ENCODE measurements at places on chromosomes 3 and 15.

DNA sequence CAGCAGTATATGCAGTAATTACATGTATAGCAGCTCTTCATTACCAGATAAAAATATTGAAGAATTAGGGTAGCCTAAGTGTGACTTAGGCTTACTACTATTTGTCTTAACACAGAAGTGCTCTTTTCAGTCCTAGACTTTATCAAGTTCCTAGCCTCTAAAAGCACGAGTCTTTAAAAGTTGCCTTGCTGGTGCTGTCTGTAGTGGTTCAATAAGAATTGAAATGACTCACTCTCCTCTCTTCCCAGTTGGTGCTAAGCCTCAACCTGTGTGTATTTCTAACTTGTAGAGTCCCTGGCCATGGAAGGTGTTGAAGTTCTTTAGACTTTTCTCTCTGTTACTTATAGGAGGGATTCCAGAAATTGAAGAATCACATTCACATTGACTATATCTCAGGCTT lies 395.4 kb upstream of the THRB start:
- DNase-seq, result no peak

- no peak for DNase-seq
Observed at GRCh38 chr3:139533781-139534454, 5.6 kb downstream of the RBP1 start.

GRCh38 chr3:184600685-184601377 lies 39.2 kb downstream of the EPHB3 start:
- DNase-seq, result no peak

DNA sequence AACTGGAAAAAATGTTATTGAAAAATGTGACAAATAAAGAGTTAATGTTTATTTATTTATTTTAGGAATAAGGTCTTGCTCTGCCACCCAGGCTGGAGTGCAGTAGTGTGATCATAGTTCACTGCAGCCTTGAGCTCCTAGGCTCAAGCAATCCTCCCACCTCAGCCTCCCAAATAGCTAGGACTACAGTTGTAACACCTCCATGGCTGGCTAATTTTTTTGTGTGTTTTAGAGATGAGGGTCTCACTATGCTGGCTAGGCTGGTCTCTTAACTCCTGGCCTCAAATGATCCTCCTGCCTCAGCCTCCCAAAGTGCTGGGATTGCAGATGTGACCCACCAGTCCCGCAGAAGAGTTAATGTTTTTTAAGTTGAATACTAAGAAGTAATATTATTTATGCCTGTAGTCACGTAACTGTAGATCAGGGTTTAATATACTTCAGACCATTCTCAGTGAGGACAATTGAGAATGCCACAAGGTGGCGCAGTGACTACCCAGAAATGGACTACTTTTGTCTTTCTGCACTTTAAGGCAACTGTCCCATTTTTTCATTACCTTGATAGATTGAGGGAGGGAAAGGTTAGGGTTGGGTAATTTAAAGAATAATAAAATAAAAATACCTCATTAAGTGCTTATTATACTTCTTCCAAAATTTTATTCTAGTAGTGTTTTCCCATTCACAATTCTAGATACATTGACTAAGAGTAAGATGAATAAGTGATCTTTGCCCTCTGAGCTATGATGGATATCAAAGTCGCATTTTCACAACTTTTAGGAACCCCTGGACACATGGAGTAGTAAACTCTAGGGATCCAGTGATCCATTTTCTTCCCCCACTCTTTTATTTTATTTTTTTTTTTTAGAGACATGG lies 6.0 kb downstream of the MUC13 start:
- peak; percentile 43 for DNase-seq

DNA sequence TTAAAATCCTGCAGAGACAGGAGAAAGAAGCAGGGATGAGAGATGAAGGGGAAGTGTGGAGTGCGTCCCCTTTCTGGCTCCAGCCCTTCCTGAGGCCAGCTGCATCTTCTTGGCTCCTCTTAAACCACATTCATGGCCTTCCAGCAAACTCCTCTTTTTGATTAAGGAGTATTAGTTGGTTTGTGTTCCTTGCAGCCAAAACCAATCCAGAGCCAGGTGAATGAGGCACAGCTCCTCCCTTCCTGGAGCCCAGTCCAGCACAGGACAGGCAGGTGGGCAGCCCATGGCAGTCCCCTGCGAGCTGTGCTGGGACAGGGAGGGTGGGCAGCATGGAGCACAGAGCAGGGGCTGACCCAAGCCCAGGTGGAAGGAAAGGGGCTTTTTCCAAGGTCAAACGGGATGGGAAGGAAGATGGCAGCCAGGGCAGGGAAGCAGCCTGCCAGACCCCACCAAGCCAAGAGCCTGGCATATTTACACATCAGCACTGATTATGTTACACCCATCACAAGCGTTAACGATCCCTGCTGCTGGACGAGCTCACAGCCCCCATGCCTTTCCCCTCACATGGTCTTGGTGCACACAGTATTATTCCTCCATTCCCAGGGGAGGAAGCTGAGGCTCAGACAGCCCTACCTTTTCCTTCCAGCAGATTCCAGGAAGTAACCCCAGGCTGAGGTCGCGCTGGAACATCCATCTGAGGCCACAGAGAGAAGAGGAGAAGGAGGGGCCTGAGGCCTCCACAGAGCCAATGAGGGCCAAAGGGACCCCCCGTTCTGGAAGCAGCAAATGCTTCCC lies 175.6 kb downstream of the SMAD6 start:
- DNase-seq, result no peak

GRCh38 chr15:38514601-38515000 lies 50.0 kb downstream of the RASGRP1 start:
- DNase-seq, result no peak

GRCh38 chr15:89632563-89633430 lies 22.5 kb downstream of the KIF7 start:
- DNase-seq, result no peak

DNA sequence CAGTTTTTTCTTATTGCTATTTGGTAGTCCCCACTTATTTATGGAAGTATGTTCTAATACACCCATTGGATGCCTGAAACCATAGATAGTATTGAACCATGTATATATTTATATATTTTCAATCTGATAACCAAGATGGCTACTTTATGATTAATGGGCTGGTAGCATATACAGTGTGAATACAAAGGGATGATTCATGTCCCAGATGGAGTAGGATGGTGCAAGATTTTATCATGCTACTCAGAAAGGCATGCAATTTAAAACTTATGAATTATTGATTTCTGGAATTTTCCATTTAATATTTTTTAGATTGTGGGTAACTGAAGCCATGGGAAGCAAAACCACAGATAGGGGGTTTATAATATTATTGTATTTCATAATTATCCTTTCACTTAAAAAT lies 35.2 kb downstream of the AP4E1 start:
- DNase-seq, result no peak

GRCh38 chr3:56459104-56459496 lies 9.2 kb downstream of the ERC2 start:
- DNase-seq, result no peak

DNA sequence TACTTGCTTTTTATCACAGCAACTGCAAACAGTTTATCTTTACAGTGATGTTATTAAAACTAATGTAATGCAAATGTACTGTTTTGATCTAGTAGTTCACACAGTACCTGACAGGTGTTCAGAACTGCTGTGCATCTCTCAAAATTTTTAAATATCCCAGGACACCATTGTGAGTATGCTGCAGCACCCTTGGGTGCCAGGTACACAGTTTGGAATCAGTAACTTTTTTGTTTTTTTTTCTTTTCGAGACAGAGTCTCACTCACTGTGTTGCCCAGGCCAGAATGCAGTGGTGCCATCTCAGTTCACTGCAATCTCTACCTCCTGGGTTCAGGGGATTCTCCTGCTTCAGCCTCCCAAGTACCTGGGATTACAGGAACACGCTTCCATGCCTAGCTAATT lies 3.0 kb downstream of the KNL1 start:
- DNase-seq, result no peak

DNA sequence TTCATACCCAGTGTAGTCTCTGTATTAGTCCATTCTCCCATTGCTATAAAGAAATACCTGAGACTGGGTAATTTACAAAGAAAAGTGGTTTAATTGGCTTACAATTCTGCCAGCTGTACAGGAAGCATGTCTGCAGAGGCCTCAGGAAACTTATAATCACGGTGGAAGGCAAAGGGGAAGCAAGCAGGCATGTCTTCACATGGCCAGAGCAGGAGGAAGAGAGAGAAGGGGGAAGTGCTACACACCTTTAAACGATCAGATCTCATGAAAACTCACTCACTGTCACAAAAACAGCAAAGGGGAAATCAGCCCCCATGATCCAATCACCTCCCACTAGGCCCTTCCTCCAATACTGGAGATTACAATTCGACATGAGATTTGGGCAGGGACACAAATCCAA lies 6.3 kb upstream of the PARP14 start:
- DNase-seq, result no peak

- DNase-seq, result no peak
Observed at GRCh38 chr3:99780749-99781148, 36.9 kb upstream of the CMSS1 start.

DNA sequence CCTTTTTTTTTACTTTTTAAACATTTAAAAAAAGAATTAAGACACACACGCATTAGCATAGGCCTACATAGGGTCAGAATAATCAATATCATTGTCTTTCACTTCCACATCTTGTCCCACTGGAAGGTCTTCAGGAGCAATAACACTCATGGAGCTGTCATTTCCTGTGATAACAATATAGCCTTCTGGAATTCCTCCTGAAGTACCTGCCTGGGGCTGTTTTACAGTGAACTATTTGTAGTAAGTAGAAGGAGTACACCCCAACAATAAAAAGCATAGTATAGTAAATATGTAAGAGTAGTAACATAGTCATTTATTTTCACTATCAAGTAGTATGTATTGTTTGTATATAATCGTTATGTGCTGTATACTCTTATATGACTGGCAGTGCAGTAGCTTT lies 19.5 kb upstream of the CLDN18 start:
- no peak for DNase-seq

- no peak for DNase-seq
Observed at GRCh38 chr3:8307545-8308110, 194.0 kb upstream of the LMCD1 start.

DNA sequence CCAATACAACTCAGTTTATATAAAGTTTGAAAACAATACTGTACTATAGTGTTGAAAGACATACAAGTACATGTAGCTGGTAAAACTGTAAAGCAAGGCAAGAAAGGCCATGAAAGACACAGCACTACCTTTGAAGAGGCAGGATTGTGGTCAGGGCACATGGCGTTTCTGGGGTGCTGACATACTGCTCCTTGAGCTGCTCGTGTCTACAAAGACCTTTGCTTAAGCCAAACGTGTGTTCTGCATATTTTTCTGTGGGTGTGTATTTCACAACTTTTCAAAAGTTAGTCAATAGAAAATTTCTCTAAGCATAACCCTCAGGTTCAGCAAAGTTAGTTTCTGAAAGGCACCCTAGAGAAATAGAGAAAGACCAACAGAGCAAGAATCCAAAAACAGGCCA lies 14.1 kb upstream of the TOPAZ1 start:
- no peak for DNase-seq

GRCh38 chr3:21645121-21645897 lies 105.7 kb downstream of the ZNF385D start:
- no peak for DNase-seq

DNA sequence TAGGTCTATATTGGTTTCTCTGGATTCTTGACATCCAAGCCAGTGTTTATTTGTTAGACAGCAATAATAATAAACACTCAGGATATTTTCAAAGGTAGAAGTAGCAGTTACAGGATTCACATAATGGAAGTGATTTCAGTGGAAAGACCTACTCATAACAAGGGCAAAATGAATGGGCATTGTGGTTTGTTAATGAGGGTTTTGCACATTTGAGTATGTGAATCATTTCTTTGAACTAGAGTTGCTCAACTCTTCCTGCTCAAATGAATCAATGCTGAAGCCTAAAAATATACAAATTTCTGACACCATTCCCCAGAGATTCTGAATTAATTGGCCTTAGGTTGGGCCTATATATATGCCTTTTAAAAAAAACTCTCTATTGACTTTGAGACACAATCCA lies 4.1 kb upstream of the COL6A5 start:
- DNase-seq, result no peak

DNA sequence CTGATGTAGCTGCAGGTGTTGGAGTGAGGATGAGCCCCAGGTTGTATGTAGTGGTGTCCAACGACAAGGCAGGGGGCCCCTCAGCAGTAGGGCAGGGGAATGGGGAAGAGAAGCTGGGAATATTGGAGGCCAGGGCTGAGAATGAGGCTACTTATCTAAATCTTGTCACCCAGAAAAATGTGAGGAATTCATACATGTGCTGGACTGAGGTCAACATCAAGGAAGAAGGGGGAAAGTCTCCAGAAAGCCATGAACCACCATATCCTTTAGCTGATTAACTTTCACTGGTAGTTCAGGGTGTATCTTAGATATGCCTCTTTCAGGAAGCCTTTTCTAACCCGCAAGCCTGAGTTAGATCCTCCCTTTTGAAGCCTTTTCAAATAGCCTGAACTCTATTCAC lies 22.6 kb upstream of the FSTL1 start:
- DNase-seq, result no peak

DNA sequence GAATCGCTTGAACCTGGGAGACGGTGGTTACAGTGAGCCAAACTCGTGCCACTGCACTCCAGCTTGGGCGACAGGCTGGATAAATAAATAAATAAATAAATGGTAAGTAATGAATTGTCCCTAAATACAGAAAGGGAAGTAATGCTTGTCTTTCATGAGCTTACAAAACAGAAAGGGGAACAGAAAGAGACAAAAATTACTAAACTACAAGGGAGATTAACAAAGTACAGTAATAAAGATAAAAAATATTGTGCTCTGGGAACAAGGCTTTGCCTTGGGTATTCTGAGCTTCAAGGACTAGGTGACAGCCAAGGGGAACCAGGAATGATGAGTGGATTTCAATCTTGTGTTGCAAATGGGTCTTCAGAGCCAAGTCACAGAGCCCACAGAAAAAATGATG lies 9.2 kb upstream of the HLTF start:
- DNase-seq, result no peak

DNA sequence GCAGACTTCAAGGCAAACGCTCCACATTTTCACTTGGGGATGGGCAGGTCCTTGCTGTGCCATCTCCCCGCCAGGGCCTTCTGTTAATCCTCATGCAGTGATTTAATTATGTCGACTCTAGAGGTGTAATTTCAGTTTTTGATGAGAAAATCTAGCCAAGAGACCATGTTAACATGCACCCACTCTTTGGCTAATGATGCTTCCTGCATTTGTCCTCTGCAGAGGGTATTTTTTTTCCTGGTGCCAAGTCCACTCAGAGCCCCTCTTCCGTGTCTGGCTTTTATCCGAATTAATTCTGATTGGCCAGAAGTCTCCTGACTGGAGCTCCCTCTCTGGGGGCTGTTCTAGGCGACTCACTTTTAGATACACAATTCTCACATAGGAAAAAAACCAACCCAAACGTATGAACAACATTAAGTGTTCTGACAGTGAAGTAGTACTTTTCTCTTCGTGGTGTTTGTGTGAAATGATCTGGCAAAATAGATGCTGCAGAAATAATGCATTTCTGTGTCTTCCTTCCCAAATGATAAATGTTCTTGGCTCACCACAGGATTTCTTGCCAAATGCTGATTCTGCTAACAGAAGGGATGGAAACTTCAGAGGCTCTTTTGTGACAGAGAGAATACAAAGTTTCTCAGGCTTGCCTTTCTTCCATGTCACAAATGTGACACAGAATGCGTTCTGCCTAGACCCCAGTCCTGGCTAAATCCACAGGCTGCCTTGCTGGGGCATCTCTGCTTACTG lies 190.0 kb downstream of the CACNA2D3 start:
- no peak for DNase-seq
